Left renal pelvis (tissue), 4 donors: ENCODE measurements at places on chromosomes 6 and 20.

- no peak for DNase-seq
Measured at GRCh38 chr6:1325461-1326309, 13.8 kb downstream of the FOXQ1 start.

DNA sequence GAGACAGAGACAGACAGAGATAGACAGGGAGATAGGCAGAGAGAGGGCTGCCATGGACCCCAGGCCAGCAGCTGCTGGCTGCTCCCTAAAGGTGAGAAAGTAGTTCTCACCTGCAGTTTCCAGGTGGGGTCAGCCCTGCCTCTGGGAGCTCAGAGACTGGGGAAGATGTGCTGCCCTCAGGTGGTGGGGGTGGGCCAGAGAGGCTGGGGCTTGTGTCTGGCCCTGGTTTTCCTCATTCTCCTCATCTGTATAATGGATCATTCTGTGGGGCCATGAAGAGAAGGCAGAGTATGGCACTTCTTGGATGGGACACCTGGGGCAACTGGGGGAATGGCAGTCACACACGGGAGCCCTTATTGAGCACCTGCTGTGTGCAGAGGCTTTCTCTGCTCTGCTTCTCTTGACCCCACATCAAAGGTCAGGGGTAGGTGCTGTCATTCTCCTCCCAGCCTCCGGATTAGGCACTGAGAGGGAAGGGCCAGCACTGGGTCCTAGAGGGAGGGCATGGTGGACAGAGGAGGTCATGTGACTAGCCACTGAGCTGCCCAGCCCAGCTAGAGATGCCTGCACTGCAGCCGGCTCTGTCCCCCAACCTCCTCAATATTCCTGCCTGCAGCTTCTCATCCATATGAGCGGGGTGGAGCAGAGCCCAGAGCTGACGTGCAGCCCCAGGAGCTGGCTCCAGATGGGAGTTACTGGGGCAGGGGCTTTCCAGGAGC, 4.1 kb downstream of the ANGPT4 start:
- no peak for DNase-seq

DNA sequence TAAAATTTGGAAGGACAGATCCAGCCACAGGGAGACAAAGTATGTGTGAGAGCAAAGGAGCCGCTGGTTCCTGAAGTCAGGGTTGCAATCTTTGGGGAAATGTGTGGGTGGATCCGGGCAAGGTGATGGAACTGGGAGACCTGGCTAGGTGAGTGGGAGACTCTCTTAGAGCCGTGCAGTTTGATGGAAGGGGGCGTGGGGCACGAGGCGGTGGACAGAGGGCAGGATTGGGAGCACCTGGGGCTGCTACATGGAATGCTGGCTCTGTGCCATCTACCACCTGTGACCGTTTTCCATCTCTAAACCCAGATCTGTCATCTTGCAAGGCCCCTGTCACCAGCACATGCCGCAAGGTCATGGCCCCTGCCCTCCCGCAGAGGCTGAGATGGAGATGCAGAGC, 268.4 kb downstream of the SMOC2 start:
- no peak for DNase-seq

- no peak for DNase-seq
Measured at GRCh38 chr6:45477278-45477677, 99.5 kb upstream of the SUPT3H start.

DNA sequence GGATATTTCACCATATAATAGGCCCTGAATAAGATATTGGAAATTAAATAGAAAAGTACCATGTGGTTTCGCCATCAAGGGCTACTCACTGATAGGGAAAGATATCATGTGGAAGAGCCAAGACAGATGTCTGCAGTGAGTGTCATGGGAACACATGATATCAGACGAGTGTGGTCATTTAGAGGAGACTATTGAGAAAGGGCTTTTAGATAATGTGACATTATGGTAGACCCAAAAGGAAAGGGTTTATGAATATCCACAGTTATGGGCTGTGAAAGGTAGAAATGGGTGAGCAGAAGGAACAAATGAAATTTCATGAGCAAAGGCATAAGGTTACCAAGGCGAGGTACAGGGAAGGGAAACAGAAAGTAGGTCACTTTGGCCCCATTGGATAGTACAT, 182.3 kb upstream of the PRSS16 start:
- no peak for DNase-seq

DNA sequence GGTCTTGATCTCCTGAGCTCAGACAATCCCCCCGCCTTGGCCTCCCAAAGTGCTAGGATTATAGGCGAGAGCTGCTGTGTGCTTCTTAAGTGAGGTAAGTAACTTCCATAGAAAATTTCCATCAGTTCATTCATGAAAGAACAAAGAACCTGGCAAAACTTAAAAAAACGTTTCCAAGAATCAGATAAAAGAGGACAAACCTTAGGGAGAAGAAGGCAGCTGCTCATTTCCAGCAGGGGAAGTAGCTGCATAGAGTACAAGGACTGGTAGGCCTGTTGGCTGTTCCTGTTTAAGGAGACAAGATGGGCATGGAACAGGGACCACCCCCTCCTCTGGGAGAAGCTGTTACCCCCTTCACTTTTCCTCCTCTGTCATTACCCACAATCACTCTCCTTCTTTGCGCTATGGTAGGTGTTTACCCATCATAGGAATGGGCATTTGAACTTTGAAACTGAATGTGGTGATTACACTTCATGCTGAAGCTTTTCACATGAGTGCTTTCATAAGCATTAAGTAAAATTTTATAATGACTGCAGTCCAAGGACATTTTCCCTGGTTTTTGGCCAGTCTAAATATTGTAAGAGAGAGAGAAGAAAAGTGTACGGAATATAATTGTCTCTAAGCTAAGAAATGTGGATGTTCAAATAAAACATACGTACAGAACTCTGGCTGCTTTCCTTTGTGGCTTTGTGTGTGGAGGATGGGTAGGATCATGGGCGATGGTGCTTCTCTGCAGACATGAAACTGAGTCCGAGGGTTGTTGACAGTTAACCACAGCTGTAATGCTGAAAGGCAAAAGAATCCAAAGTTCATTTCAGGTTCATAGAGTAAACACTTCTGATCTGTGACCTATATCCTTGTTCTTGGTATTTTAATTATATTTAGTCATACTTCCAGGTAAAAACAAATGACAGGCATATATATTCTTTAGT, 56.4 kb downstream of the CCN2 start:
- no peak for DNase-seq

GRCh38 chr20:38291966-38292365, 12.0 kb upstream of the BPI start:
- DNase-seq, result no peak

DNA sequence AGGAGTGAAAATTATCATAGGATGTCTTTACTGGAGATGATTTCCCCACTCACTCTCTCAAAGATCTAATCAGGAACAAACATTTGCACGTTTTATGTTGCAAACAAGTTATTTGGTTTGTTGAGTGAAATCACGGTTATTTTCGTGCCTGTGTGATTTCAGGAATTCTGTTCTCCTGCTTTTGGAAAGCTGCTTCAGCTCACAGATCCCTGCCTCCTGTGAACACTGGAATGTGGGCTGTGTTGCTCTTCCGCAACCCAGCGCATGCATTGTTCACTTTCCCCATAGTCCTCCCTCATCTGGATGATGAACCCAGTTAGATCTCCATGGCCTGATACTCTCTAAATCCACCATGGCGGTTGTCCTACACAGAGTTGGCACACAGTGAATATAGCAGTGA, 91.0 kb downstream of the PLEKHG1 start:
- no peak for DNase-seq

- DNase-seq, result no peak
Measured at GRCh38 chr6:63543982-63544381, 28.3 kb upstream of the LOC128125822 start.

DNA sequence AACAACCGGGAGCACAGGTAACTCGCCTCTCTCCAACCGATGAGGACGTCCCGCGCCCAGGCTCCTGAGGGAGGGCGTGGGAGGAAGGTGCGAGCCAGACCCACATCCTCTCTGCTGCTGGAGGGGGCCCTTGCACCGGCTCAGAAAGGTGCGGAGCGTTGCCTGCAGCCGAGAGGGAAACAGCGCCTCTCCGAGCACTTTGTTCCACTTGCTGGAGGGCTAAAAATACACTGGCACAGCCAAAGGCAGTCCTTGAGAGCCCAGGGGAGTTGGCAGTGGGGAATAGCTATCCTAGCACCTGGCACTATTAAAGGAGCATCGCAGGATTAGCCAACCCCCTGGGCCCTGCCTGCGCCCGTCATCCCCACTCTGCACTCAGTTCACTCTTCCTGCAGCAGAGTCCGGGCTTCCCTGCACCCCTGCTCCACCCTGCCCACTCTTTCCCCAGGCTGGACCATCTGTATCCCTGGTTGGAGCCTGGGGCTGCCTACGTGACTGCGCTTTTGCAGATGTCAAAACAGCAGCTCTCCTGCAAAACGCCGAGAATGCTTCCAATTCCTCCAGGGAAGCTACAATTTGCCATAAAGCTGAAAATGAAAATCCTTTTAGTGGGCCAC, 108.9 kb downstream of the SNX5 start:
- no peak for DNase-seq

- DNase-seq, result no peak
Measured at GRCh38 chr20:33836277-33836676, 25.1 kb downstream of the CHMP4B start.

DNA sequence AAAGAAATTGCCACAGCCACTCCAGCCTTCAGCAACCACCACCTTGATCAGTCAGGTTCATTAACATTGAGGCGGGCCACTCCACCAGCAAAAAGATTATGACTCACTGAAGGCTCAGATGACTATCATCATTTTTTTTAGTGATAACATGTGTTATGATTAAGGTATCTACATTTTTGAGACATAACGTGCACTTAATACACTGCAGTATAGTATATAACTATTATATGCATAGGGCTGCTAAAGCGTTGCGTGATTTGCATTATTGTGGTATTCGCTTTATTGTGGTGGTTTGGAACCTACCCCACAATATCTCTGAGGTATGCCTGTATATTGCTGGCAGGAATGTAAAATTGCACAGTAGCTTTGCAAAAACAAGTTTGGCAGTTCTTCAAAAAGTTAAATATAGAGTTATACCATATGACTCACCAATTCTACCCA, 6.8 kb upstream of the RIPK1 start:
- no peak for DNase-seq

GRCh38 chr6:163461696-163462095, 47.2 kb downstream of the QKI start:
- DNase-seq, result no peak

- no peak for DNase-seq
Measured at GRCh38 chr6:165889636-165890403, 226.8 kb upstream of the PDE10A start.

- no peak for DNase-seq
Measured at GRCh38 chr6:80460257-80460865, 353.9 kb downstream of the BCKDHB start.

- no peak for DNase-seq
Measured at GRCh38 chr20:60867589-60867988, 384.5 kb upstream of the CDH4 start.

GRCh38 chr20:8454137-8454712, 322.2 kb downstream of the PLCB1 start:
- no peak for DNase-seq
